ENCODE measurements at places on chromosomes 5 and 9.

- DNase-seq = no peak
Measured at GRCh38 chr9:75504721-75505120, 385.8 kb upstream of the PCSK5 start.

GRCh38 chr5:148760945-148761638 lies 65.3 kb upstream of the ADRB2 start:
- DNase-seq = no peak

GRCh38 chr5:150457121-150457520 lies 7.6 kb upstream of the RPS14 start:
- DNase-seq = no peak

GRCh38 chr5:57313716-57314115 lies 139.9 kb downstream of the GPBP1 start:
- no peak for DNase-seq

GRCh38 chr5:112549605-112550166 lies 130.6 kb upstream of the EPB41L4A start:
- no peak for DNase-seq

DNA sequence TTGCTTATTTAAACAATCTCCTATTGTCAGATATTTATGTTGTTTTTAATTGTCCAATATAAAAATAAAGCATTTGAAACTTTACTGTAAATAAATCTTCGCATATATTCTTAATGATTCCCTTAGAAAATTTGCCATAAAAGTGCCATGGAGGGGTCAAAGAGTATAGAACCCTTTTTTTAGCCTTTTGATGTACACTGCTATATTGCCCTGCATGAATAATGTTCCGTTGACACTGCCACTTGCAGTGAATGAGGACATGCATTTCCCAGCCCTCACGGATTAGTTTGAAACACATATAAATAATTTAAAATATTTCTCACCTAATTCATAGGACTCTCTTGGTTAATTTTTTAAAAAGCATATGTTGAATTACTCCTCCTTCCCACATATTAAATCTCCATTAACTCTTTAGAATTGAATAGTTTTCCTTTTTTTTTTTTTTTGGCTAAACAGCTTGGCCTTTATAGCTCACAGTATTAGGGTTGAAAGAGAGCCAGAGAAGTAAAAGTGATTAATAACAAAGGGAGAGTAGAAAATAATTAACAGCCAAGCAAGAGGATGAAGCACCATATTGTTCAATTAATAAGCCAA lies 129.8 kb upstream of the SGCD start:
- DNase-seq = no peak

DNA sequence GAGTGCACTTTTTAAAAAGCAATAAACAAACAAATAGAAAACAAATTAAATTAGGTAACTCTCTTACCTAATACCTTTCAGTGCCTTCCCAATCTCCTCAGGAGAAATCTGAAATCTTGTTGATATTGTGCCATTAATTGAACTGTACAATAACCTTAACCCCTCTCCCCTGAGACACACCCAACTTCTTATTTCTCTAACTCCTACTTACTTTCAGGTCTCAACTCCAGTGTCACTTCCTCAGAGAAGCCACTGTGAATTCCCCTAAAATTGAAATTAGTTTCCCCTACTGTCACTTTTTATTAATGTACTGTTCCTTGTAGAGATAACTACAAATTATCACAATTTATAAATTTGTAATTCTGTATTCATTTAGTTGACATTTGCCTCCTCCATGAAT lies 295.3 kb upstream of the TNC start:
- DNase-seq = no peak

DNA sequence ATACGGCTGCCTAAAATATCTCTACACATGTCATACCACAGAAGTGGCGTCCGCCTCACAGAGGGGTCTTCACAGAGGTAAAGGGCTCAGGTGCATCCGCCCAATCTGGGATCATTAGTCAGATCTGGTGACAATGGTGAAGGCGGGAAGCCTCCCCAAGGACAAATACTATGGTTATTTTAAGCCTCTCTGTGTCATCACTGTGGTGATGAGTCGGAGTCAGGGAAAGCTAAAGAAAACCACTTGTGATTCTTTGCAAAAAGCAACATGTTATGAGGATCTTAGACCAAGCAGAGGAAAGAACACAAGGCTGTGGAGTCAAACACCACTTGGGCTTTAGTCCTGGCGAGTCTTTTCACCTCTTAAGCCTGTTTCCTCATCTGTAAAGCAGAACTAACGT lies 190.4 kb downstream of the DRD1 start:
- no peak for DNase-seq

DNA sequence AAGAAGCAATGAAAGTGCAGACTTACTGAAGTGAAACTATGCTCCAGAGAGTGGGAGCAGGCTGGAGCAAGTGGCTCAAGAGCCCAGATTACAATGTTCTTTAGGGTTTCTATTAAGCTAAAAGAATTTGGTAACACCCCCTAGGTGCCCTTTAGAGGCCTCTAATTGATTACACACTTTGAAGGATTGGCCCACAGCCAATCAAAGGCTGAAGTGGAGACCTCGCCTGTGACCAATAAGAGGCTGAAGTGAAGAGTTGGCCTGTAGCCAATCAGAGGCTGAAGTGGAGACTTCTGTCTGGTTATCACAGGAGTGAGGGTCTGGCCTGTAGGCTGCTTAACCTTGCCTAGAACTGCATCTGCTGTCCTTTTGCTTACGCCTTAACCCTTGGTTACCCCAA lies 46.7 kb upstream of the SPATA31C2 start:
- no peak for DNase-seq

DNA sequence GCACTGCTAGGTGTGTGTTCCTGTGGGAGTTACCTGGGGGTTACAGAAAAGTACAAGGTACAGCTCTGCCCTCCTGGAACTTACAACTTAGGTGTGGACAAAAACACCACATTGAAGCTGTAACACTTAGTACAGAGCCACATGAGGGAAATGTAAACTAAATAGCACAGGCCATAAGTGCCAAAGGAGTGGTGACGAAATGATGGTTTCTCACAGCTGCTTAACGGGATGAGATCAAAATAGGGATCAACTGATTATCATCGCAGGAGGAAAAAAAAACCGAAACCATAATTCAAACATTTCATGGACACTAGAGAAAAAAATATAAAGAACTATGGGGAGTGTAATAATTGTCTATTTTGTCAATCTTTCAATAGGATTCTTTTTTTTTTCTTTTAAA lies 5.9 kb downstream of the LIX1 start:
- DNase-seq = no peak

- no peak for DNase-seq
Measured at GRCh38 chr9:78994471-78994870, 577.3 kb upstream of the TLE4 start.

DNA sequence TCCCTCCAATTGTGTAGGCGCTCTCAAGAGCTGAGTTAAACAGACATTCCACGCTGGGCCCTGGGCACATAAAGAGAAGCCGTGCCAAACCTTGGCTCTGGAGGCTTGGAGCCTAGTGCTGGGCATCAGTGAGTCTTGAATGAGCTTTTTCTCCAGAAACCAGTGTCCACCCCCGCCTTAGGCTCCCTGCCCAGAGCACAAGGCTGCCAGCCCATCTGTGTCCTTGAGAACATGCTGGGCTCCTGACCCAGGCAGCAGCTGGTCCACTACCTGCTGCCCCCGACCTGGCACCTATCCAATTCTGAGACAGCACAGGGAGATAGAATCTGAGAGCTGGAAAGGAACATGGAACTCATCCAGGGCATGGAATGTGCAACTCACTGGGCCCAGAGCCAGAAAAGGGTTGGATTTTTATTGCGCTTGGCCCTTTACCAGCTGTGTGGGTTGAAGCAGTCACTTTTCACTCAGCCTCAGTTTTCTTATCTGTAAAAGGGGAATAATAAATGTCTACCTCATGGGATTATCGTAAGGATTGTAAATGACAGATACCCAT lies 92.4 kb upstream of the CPLX2 start:
- no peak for DNase-seq

GRCh38 chr9:107584186-107584585 lies 94.6 kb upstream of the KLF4 start:
- DNase-seq = no peak

GRCh38 chr9:136537411-136537810 lies 8.4 kb downstream of the NOTCH1 start:
- DNase-seq = no peak

GRCh38 chr5:30997681-30998080 lies 195.8 kb upstream of the CDH6 start:
- no peak for DNase-seq

- no peak for DNase-seq
Measured at GRCh38 chr5:34452170-34452828, 203.8 kb upstream of the RAI14 start.

- DNase-seq = peak; percentile 32
Measured at GRCh38 chr9:137085920-137086530, 760 bp upstream of the MAN1B1 start.

- peak; percentile 90 for DNase-seq
Measured at GRCh38 chr5:74316064-74316603, 324.4 kb downstream of the ENC1 start.

- DNase-seq = no peak
Measured at GRCh38 chr9:69865986-69866385, 45.4 kb downstream of the CFAP95 start.

- no peak for DNase-seq
Measured at GRCh38 chr9:2599896-2600295, 21.7 kb upstream of the VLDLR start.

DNA sequence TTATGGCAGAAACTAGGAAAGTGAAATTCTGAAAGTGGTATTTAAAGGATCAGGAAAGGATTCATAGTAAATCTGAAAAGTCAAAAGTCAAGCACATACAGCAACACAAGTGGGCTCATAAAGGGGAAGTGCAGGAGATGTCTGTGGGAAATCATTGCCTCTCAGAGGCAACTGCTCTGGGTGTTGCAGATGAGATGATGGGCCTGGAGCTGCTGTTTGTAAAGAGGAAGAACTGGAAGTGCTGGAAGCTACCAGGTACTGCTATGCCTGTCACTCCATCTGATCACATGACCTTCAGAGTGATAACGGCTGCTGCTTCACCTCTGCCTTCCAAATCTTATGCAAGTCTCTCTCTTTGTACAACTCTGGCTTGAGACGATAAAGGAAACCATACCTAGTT lies 55.9 kb downstream of the ADRB2 start:
- no peak for DNase-seq

DNA sequence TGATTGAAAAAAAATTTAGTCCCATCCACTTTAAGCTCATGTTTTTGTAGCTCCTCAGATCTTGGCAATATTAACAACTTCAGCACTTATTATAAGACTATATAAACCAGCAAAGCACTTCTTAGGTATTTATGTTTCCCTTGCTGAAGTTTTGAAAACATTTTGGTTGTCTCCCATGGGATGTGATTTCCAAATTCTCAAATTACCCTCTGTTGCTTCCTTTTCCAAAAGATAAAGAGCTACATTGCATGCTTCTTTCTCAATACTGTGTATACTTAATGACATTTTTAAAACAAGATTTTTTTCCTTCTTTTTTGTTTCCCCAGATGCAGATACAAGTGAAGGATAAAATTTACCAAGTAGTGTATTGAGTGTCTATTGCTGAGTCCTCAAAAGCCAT lies 567.1 kb downstream of the CSNK1G3 start:
- no peak for DNase-seq

GRCh38 chr5:35862126-35862525 lies 5.4 kb downstream of the IL7R start:
- no peak for DNase-seq

GRCh38 chr5:43941806-43942205 lies 338.8 kb downstream of the NNT start:
- DNase-seq = no peak

GRCh38 chr5:15993919-15994318 lies 185.7 kb downstream of the MARCHF11 start:
- no peak for DNase-seq

- DNase-seq = peak; percentile 36
Measured at GRCh38 chr9:117644133-117644931, 59.9 kb upstream of the TLR4 start.

DNA sequence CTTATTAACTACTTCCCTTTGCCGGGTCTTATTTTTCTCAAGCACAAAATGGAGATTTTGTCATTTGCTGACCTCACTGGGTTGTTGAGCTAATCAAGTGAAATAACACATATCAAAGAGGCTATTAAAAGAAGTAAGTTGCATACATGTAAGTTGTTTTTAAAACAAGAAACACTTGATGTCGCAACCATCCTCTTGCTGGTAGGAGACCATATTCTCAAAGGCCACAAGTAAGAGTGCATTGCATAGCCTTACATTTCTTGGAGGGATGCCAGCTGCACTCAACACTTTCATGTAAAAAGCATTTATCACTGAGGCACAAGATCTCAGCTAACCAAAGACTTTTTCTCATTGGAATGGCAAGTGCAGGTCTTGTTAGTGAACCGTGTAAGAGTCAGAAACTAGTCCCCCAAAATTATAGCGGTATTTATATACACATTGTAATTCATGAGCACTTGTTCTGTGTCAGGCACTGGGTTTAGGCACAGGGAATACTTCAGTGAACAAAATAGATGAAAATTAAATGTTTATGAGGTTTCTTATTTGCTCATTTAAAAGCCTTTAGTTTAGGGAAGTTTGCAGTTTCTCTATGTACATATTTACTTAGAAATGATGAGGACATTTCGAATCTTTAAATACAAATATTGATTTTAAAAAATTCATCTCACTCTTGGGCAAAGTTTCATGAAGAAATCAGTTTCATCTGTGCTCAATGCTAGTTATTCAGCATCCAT lies 72.0 kb downstream of the ZFAND5 start:
- DNase-seq = peak; percentile 8

- DNase-seq = no peak
Measured at GRCh38 chr5:73893813-73894212, 267.8 kb downstream of the ARHGEF28 start.

- peak; percentile 31 for DNase-seq
Measured at GRCh38 chr5:36728697-36729543, 122.5 kb downstream of the SLC1A3 start.

DNA sequence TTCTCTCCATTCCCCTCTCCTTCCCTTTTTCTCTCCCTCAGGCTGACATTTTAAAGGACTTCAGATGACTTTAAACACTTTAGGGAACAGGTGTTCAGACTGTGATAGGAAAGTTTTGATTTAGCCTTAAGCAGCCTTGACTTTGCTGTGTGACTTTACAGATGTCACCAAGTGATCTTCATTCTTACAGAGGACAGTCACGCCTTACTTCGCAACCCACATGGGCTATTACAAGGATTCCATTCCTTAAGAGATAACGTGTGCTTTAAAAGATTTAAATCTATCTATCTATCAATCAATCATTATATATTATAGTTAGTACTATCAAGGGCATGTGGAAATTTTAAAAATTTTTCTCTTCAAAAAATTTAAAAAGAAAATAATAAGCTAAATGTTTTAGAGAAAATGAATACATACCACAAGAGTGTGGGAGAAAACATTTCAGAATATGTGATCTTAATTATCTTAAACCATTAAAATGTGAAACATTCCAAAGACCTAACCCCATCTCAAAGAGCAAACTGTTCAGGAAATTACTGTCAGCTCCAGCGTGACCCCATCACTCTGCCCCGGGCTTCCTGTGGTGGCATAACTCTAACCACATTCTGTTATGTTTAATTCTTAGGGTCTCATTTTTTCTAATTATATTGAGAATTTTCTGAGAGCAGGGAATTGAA lies 530.5 kb downstream of the SEMA5A start:
- no peak for DNase-seq

DNA sequence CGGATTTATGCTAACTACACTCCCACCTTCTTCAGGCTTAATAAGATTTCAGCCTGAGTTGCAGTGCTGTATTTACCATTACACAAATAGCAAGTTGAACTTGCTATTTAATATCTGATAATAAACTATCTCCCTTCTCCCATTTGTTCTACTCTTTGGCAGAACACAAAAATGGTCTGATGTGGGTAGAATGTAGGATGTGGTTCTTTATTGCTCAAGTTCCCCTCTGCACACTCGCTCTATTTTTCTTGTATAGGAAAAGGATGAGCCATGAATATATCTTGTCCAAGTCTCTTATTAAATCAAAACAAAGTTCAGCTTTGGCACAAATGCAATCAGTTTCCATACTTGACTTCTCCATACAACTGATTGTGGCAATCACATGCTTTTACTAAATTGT lies 37.2 kb upstream of the KIF2A start:
- no peak for DNase-seq
